ENCODE measurements at places on chromosomes 2 and 18. TPM values are rescaled to one million over a fixed set of nuclear protein-coding genes. Genes with fewer than 3 reads are reported as not detected.

The ANTXR1 gene
- 2.2 TPM for total RNA-seq

The TMEM163 gene
- total RNA-seq: 0.10 TPM

The GKN2 gene
- total RNA-seq: not detected

- no peak for DNase-seq
Measured at GRCh38 chr2:18903750-18904149, 314.4 kb upstream of the NT5C1B start.

GRCh38 chr2:120320318-120320851 is 25.6 kb upstream of the INHBB start:
- DNase-seq: no peak

DNA sequence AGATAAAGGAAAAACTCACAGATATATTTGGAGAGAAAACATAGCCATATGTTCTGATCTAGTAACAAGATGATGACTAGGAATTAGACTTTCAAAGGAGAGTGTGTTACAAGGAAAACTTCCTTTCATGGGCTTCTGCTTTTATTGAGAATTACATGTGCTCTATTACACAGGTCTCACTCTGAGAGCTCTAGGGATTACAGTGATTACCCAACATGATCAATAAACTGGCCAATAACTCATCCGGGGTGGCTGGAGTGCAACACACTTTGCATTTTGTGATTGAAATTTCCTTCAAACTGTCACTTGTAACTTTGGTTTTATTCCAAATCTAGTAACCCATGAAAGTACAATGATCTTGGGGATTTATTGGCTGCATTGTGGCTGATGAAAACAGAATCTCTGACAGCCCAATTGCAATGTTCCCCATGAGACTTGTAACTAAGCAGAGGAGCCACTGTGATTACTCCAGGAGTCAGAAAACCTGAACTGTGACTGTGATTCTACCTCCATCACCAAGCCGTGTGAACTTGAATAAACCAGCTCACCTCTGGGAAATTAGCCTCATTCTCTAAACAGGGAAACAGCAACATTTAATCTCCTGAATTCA is 40.2 kb upstream of the LRRC30 start:
- no peak for DNase-seq

The GPR45 gene
- not detected for total RNA-seq

The ADD2 gene
- 0.33 TPM for total RNA-seq

The NT5C1B gene
- not detected for total RNA-seq

The TRIM54 gene
- total RNA-seq: not detected

The ASTL gene
- total RNA-seq: not detected
